Activated CD4-positive, alpha-beta T cell treated with anti-CD3 and anti-CD28 coated beads, Interleukin-2, amount 10 ng/mL, durations not matched to agents 24 days and 14 days (primary cell): ENCODE measurements at places on chromosomes 5 and 9. TPM values are rescaled to one million over a fixed set of nuclear protein-coding genes. Genes with fewer than 3 reads are reported as not detected.

GRCh38 chr9:83166372-83166771, 103.4 kb upstream of the RASEF start:
- DNase-seq: no peak

GRCh38 chr5:160341309-160341870, 29.0 kb upstream of the CCNJL start:
- DNase-seq: no peak

Gene ADGRV1
- 0.63 TPM in 1 of 2 replicates, not detected in the other for total RNA-seq

DNA sequence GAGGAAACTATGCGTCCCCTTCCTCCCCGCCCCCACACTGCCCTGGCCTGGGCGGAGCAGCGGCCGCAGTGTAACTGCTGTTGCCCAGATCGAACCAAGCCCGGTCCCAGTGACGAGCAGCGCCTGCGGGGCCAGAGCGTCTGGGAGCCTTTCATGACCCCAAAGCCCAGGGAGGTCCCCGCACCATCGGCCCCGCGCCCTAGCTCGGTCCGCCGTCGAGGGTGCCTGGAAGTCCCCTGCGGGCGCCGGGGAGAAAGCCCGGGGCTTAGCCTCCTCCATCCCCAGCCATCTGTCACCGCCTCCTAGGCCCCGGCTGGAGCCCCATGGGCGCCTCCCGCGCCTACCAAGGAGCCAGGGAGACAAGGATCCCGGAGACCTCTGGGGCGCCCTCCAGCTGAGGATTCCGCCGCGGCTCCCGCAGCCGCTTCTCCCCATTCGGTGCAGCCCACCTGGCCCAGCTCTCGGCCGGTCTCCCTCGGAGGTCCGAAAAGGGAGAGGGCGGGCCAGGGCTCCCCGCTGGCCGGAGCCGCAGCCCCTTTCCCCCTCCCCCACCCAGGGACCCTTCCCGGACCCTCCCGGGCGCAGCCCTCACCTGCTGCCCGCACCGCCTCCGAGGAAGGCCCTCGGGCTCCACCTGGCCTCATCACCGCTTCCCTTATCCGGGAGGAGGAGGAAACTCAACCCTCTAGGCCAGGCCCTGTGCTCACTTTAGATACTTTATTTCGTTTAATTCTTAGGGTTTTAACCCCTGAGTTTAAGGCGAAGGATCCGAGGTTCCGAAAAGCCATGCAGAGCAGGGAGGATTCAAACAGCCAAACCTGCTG, 45.6 kb downstream of the APTX start:
- DNase-seq: no peak

DNA sequence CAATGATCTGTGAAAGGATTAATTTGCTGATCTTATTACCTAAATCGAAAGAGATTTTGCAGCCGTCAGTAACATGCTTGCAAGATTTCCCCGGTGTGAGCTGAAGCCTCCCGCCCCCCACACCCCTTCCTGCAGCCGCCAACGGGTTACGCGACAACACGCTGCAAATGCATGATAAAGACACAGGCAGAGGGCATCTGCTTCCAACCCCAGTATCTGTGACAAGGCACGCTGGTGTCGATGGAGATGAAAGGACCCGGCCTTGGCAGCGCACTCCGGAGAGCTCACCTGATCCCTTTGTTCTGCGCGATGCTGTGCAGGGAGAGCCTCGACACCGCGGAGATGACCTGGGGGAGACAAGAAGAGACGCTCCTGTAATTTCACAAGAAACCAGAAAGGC, 122.9 kb upstream of the SARDH start:
- no peak for DNase-seq

DNA sequence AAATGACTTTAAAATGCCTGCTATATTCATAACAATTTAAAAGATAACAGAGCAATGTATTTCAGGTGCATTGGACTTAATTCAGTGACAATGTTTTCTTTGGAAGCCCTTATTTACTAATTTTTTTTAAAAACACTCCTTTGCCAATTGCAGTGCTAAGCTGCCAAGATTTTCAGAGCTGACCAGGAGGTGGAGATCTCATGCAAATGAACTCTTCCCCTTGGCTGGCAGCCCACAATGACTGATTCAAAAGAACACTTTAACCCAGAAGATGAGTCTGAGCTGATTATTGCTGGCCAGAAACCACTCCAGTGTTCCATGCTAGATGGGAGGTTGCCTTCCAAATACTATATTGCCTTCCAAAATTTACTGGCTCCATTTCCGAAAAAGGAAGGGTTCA, 128.3 kb upstream of the CCNH start:
- no peak for DNase-seq

GRCh38 chr9:37163299-37163698, 42.9 kb downstream of the ZCCHC7 start:
- no peak for DNase-seq

DNA sequence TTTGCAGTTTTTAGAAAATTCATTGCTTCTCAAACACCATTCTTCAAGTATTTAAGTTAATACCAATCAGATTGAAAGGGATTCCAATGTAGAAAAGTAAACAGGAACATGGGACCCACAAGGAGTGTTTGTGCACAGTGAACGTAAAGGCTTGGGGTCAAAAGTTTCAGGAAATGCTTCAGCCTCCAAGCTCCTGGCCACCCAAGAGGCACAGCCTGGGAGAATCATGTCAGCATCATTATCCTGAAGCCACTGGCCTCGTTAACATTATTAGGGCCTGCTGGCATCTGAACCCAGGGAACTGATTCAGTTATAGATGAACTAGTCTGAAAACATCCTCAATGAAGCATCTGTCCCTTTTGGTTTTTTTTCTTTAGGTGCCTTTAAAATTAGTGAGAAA, 122.9 kb downstream of the NXNL2 start:
- no peak for DNase-seq

GRCh38 chr5:142845954-142846398, 75.8 kb downstream of the ARHGAP26 start:
- no peak for DNase-seq

- DNase-seq: no peak
Observed at GRCh38 chr5:32170303-32171151, 3.6 kb downstream of the GOLPH3 start.

DNA sequence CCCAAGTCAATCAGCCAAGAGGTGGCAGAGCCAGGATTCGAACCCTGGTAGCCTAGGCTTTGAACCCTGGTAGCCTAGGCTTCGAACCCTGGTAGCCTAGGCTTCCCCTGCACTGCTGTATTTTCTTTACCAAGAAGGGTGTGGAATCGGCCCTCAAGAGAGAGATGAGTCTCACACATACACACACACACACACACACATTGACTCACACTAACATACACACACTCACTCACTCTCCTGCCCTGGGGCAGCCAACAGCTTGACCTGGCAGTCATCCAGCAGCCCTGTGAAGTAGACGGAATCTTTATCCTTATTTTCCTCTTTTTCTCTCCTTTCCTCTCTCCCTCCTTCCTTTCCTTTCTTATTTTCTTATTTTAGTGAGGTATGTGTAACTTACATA, 55.4 kb upstream of the RPL26L1 start:
- DNase-seq: no peak
